ENCODE measurements at places on chromosomes 11 and 22.

GRCh38 chr11:22763166-22763565, 66.4 kb downstream of the SVIP start:
- DNase-seq: no peak

DNA sequence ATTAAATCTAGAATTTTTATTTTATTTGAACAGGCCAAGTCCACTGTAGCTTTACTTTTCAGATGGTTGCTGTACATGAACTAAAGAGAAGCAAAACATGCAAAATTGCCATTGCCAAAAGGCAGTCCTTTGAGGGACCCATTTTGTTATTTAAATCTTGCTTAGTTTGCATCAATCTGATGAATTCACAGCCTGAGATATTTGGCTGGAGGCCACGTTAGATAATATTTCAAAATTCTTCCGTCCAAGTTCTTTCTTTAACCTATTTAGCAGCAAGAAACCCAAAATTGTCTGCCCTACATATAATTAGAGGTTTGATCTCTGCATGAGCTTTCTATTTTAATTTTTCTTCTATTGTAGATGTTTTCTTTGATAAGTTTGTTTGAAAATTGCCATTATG, 1706.9 kb upstream of the RAG2 start:
- DNase-seq: no peak

DNA sequence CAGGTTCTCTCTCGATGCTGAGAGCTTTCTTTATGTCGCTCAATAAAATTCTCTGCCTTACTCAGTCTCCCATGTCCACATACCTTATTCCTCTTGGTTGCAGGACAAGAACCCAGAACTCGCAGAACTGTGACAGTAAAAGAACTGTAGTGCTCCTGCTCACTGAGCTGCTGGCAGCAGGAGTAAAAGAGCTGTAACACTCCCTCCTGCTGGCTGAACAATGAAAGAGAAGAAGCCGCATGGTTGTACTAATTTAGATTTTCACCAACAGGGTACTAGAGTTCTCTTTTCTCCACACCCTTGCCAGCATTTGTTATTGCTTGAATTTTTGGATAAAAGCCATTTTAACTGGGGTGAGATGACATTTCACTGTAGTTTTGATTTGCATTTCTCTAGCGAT, 433.2 kb downstream of the GUCY1A2 start:
- DNase-seq: no peak

DNA sequence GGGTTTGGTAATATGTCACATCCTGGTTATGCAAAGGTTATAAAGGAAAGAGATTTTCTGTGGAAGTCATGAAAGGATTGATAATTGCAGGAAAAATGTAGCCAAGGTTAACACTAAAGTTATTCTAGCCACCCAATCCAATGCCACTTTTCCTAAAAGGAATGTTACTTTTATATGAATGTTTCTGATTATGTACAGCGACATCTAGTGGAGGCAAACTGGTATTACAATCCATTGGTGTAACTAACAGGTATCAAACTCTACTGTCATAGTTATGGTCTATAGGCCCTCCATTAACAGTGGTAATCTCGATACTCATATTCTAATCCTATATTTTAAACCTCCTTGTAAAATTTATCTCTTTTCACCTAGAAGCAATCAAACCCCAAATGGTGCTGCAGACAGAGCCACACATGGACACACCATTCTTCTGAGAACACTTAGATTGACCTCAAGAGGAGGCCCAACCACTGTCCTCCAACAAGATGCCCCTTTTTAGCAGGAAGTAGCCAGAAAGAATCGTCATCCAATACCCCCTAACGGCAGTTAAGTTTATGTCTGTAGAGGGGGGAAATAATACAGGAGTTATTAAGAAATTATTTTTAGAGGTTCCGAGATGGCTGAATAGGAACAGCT, 74.9 kb upstream of the RAG2 start:
- no peak for DNase-seq

- DNase-seq: no peak
Measured at GRCh38 chr22:31036671-31037550, 44.2 kb upstream of the SMTN start.
